ENCODE measurements at places on chromosomes 3 and 15. TPM values are rescaled to one million over a fixed set of nuclear protein-coding genes. Genes with fewer than 3 reads are reported as not detected.
A peak's percentile ranks its signal among the peaks of the same experiment; 100 is the strongest.

Gene CDC25A
- 12.0 TPM for total RNA-seq

Gene STAB1
- total RNA-seq: not detected

Gene GATM
- total RNA-seq: 22.0 TPM

Gene AHSG
- total RNA-seq: not detected

Gene SCN11A
- total RNA-seq: 0.03 TPM

Gene CRYBG3
- total RNA-seq: 2.0 TPM

Gene SERINC4
- not detected for total RNA-seq

Gene DLEC1
- total RNA-seq: not detected

Gene NEDD4
- 11.9 TPM for total RNA-seq

Gene DAZL
- not detected for total RNA-seq

Gene NR1I2
- total RNA-seq: not detected

GRCh38 chr3:194972641-194973040 is 287.0 kb downstream of the FAM43A start:
- no peak for DNase-seq

DNA sequence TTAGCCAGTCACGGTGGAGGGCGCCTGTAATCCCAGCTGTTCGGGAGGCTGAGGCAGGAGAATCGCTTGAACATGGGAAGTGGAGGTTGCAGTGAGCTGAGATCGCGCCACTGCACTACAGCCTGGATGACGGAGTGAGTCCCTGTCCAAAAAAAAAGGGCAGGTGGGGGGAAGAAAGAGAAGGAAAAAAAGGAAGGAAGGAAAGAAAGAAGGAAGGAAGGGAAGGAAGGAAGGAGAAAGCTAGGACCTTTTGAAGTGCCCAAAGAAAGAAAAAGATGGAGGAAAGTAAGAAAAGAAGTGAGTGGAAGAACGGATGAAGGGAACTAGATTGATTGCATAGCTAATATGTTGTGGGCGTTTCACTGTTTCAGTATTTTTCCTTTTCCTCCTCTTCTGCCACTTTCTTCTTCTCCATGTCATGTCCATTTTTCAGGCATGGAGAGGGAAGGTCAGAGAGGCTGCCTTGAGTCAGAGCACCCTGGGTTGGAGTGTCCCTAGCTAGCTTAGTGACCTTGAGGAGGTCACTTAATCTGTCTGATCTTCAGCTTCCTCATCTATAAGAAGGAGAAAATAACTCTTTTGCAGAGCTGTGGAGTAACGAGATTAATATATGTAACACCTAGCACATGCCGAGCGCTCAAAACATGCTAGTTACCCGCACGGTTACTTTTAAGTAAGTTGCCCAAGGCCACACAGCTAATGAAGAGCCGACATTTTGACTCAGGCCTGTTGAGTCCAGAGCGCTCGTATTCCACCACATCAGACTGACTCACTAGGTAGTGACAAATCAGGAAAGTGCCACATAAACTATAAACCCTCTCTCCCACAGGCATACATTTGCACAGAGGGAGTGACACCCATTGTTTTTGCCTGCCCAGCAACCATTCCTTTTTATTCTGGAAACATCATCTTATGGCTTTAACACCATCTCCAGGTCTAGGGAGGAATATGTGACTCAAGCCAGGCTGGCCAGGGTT is 42.2 kb downstream of the BHLHE40 start:
- peak; percentile 74 for DNase-seq

DNA sequence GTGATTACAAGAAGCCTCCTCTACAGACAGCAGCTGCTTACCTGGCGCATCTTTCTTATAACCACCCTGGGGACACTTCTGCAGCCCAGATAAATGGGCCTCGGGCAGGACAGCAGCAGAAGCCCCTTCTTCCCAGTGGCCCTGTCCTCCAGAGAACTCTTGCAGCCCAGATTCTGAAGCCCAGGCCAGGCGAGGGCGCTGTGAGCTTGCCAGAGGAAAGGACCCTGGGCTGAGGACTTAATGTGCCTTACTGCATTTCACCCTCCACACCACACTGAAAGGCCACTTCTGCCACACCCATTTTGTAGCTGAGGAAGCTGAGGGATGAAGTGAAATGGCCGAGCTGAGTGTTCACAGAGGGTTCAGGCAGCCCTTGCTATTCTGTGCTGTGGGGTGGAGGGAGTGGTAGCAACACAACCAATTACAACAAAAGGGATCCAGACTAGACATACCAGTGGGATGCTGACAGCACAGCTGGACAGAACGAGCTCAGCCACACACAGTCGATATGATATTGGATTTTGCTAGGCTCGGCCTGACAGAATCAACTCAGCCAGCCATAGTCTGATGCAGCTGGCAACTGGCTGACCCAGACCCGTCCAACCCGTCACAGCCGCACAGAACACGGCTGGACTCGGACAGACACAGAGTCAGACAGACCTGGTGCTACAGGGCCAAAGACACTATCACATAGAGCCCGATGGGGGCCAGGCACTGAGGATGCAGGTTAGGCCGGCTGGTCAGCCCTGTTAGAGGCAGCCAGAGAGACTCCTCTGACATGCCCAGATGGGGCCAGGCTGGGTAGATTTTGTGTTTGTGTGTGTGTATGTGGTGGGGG is 7.3 kb downstream of the ACOX2 start:
- DNase-seq: no peak

DNA sequence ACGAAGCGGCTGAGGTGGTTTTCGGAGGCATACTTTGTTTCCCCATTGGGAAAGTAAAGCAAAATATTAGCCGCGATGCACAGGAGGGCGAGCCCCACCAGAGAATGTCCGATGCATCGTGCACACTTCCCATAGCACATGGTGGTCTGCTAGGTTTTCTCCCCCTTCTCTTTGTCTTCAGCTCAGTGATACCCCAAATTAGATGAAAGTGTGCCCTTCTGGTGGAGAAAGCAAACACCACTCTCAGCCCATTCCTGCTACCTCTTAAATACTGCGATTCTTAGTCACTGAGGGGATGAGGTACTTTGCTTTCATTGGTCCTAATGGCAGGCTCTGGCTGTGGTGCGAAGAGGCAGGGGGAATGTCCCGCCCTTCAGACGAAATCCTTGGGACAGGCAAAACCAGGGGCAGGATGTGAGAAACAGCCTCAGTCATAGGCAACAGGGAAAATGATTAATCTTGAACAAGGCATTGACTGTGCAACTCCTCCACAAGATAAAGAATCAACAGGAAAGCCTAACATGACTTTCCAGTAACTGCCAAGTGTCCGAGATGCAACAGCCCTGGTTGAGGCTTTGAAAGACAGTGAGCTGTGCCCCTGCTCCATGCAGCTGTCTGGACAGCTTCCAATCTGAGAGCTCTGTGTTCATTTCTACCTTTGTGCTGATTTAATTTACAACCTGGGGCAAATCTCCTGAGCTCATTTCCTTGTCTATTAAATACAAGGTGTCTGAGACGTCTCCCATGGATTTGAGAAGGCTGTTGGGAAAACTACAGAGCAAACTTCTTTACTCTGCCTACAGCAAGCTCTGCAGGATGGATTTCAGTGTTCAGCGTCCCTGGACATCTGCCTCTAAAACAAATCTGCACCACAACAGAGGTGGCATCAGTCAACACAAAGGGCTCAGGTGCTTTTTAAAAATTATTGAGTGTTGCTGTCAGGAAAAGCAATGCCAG is at the start of gene TM4SF1:
Gene TM4SF1 (minus strand): TSS at position 242 of the 957 bp plus-strand sequence. CDS start 102 bp downstream, at position 140.
- DNase-seq: peak; percentile 94

- no peak for DNase-seq
Observed at GRCh38 chr15:70547846-70548487, 215.4 kb downstream of the UACA start.

- DNase-seq: no peak
Observed at GRCh38 chr3:189355115-189355480, 183.3 kb downstream of the TPRG1 start.

GRCh38 chr3:127761441-127761801 is 60.9 kb downstream of the MGLL start:
- DNase-seq: no peak

DNA sequence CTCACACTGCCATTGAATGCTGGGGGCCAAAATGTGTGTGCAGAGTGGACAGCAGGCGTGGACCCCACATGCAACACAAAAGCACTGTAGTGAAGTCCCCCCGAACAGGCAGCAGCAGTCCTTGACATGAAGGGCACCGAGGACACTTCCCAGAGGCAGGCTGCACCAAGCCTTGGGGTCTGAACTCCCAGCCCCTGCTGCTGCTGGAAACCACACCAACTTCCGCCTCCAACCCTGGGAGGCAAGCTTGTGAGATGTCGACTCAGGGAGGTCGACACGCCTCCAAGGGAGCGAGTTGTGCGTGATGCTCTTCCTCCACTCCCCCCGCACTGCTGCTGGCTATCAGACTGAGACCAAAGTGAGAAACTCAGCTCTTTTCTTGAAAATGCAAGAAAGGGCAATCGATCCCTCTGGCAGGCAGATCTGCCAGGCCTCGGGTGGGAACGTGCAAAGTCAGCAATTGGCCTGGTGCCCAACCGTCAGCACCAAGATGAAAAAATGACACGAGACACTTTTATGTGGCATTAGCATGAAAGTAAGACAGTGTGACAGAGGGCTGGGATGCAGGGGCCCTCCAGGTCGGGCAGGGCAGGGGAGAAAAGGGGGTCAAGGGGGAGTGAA is 43.6 kb downstream of the WHAMM start:
- DNase-seq: no peak

DNA sequence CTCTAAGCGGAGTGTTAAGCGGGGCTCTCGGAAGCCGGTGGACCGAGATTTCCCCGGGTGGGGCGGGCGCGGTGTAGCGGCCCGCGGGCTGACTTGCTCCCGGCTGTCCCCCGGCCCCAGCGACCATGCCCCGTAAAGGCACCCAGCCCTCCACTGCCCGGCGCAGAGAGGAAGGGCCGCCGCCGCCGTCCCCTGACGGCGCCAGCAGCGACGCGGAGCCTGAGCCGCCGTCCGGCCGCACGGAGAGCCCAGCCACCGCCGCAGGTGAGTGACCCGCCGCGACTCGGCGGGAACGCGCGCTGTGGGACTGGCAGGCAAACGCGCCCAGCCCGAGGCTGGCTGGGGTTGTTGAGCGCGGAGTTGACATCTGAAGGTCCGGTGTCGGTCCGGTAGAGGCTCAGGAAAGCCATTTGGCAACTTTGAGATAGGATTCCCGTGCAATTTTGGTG is 1.3 kb downstream of the SMC4 start:
- DNase-seq: peak; percentile 64

DNA sequence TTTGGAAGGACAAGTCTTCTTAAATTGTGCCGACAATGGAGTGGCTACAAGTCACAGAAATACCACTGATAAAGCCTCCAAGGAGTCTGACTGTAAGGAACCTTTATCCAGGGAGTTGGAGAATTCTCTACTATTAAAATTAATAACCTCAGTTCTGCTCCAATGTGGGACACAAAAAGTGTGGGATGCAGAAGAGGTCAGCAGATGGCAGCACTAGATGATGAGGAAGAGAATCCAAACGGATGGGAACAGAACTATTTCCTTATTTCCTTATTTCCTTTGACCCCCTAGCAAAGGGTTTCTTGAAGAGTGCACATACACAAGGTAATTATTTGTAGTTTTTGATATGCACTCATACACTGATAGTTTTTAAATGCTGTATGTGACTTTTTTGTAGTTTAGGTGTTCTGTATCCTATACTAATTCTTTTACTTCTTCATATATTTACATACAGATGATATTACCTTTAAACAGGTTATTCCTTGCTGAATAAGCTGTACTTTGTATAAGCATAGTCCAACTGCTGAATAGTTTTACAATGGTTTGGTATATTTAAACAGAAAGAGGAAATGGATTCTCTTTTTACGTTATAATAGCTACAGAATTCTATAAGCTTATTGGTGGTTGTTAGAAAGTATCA is 25.6 kb upstream of the NLGN1 start:
- DNase-seq: peak; percentile 42

- DNase-seq: no peak
Observed at GRCh38 chr15:40282869-40283614, at the start of gene ANKRD63. Gene ANKRD63 (minus strand): TSS chr15:40283064. CDS start chr15:40282586, 478 bp downstream.

DNA sequence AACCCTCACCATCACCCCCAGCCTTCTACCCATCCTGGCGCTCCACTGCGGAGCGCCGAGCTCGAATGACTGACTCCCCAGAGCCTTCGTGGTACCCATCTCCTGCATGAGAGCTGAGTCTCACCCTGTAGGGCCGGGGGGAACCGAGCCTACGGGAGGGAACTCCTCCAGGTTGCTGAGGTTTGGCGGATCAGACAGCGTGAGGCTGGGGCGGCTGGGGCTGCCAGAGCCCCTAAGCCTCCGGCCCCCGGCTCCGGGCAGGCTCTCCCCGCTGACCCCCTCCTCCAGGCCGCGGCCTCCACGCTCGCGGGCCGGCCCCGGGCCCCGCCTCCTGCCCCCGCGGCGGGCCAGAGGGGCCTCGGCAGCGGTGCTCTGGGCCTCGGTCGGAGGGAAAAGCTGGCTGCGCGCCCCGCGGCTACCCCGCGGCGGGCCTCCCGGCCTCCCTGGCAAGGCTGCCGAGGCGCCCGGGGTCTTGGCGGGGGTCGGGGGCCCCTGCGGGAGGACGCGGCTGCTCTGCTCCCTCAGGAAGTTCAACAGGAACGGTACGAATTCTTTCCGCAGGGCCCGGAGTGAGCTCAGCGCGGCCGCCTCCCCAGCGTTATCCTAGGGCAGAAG is 643 bp downstream of the CDAN1 start:
- no peak for DNase-seq

- no peak for DNase-seq
Observed at GRCh38 chr3:27570421-27571106, 86.4 kb upstream of the SLC4A7 start.

GRCh38 chr3:64079369-64080150 is 56.3 kb upstream of the PSMD6 start:
- DNase-seq: no peak

DNA sequence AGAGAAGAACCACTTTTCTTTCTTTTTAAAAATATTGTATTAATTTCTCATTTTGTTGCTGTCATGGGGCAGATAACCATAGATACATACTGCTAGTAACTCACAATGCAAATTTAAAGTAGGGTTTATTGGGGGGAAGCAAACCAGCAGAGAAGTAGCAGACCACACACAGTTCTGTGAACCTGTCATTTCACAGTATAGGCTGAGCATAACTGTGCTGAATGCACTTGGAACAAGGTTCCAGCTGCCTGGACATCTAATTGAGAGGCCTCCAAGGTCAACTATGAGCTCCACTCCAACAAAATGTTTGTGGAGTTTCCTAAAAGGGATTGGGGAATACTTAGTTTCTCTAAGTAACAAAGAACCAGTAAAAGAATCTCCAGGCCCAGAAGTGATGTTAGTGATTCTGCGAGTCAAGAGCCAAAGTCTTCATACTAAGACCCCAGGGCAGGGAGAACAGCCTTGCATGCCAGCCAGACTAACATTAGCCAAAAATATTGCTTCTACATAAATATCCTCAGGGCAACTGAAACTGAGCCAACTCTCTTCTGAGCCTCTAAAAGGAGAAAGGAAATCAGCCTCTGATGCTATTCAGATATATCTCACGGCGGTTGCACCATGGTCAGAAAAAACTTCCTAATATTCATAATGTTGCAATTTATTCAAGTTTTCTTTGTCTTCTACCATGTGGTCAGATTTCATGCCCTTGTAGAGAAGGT is 856.4 kb upstream of the ALCAM start:
- no peak for DNase-seq

DNA sequence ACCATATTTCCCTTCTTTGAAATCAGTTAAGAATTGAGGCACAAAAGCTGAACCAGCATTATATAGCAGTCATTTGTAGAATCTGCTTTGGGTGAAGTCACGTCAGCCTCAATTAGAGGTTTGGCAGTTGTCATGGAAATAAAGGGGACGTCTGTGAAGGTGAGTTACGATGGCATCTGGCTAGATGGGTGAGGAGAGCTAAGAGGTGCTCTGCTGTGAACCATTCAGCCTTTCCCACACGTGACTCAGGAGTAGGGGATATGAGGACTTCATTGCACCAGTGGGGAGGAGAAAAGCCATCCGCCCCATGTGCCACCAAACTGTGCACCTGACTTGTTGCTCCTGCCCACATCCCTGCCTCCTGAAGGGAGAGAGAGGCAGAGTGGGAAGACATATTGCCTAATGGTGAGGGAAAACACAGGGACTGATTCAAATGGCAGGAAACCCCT is 2.8 kb upstream of the C15orf40 start:
- DNase-seq: no peak

All from Caki2 (cell line).